Caco-2 (cell line): ENCODE measurements at places on chromosomes 2 and 18.

GRCh38 chr2:8219631-8220355 lies 462.1 kb upstream of the ID2 start:
- DNase-seq: no peak

GRCh38 chr18:78992041-78993011 lies 12.7 kb downstream of the SALL3 start:
- no peak for DNase-seq

GRCh38 chr2:24334245-24334633 lies 26.1 kb downstream of the ITSN2 start:
- no peak for DNase-seq

DNA sequence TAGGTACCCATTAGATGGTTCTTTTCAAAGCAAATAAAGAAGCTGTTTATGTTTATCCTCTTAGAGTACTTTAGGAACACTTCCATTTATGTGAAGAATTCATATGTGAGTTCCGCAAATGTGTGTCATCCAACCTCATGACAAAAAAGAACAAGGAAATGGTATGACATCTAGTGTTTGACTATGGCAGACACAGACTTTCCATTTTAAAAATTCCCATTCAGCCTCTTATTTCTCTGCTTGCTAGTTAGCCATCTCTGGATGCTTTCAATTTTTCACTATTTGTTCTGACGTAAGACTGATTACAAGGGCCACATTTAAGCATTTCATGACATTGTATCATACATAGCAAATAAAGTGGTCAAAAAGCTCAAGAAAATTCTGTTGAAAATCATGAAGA lies 103.0 kb downstream of the ZAP70 start:
- DNase-seq: no peak

GRCh38 chr2:97712693-97713295 lies 582 bp upstream of the ZAP70 start:
- no peak for DNase-seq

DNA sequence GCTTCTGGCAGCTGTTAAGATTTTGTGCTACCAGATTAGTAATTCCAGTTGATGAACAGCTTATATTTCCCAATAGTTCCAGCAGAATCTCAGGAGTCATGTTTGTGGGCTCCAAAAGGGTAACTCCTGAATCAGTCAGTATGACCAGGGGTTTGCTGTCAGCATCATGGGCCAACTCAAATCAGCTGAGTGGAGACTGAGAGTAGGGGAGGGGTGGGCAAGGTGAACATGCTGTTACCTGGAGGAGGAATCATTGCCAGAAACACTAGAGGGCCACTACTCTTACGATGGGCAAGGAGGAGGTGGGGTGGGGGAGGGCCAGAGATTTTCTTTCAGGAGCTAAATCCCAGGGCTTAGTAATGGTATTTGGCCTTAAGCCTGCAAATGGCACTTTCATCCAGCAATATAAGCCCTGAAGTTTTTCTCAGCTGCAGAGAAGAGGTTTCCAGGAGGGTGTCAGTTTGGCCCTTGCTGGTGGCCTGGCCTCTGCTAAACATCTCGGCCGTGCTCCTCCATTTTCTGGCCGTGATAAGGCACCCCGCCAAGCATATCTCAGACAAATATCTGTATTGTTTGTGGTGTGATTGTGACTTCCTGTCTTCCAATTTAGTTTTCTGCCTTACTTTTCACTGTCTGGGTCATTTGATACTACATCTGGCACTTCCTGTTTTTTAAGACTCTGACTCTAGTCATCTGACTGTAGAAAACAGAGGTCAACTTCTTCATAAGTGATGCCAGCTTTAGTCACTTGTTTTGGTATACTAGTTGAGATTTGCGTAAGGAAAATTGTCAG lies 120.5 kb upstream of the CXCR4 start:
- no peak for DNase-seq

GRCh38 chr2:12694990-12695774 lies 21.6 kb upstream of the TRIB2 start:
- DNase-seq: no peak

- no peak for DNase-seq
These were observed 5.2 kb upstream of the KCNK3 start for GRCh38 chr2:26687328-26687727.

GRCh38 chr2:169761251-169761969 lies 27.8 kb downstream of the KLHL23 start:
- DNase-seq: no peak

GRCh38 chr2:85769983-85770362 lies 16.2 kb downstream of the ATOH8 start:
- DNase-seq: no peak

DNA sequence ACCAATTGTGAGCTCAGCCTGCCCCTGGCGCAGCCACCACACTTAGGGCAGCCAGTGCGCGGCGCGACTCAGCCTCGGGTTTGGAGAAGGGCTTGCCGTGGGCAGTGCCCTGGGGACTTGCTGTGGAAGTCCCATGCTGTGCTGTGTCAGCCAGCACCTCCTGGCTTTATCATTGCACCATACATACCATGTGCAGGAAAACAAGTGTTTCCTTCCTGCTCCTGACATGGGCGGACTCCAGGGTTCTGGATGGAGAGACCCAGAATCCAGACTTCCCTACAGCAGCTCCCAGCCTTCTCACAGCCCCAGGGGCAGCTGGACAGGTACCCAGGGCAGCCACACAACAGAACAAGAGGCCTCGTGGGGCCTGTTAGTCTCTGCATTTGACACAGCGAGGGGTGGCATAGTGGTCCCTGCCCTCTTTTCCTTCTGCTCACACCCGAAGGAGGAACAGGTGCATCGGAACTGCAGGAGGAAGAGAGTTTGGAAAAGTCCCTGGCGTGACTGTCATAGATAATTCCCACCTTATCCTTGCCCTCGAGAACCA lies 54.2 kb downstream of the SDC1 start:
- DNase-seq: no peak

- DNase-seq: peak; percentile 51
These were observed 521.2 kb upstream of the POU3F3 start for GRCh38 chr2:104332731-104333130.

GRCh38 chr2:86315084-86315483 lies 22.3 kb downstream of the REEP1 start:
- no peak for DNase-seq

DNA sequence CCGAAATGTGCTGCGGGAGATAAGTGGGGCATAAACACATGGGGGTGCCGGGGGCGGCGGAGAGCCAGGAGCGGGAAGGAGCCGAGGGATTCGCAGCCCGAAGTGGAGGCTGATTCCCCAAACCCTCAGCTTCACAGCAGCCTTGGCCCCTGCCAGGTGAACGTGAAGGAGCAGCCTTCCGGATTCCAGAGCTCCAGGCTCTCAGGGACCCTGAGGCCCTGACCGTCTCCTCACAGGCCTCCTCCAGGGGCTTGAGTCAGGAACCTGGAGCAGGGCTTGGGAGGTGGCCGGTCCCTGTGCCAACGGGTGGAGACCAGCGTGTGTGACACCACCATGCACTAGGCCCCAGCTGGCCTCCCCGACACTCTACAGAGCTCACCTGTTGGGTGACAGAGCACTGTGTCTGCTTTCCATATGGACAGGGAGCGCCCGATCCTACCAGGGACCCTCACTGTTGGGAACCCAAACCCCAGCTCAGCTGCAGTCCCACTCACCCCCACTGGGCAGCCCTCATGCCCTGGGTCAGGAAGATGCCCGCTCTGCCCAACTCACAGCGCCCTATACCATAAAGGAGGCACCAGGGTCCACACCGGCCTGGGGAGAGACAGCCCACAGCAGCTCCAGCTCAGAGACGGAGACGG lies 117.6 kb upstream of the OTOS start:
- DNase-seq: no peak

DNA sequence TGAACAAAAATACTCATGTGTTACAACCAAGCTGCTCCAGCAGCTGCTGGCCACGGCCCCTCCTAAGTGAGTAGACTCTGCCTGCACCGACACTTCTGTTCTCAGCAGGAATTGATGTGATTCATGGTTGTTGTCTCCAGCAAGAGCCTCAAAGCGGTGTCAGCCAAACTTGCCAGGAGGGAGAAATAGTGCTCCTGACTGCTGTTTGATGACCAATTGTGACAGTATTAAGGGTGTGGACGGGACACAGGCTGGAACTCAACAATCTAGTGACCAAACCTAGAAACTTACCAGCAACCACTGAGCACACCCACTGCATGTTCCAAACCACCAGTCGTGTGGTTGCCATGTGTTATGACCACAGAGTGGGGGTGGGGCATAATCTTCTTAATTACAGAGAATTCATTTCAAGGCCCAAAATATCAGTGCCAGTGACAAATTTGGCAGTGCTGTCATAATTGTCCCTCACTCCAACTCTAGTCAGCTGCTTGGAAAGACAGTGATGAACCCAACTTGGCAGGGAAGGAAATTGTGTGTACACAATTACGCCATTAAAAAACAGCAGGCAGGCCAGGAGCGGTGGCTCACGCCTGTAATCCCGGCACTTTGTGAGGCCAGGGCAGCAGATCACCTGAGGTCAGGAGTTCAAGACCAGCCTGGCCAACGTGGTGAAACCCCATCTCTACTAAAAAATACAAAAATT lies 30.4 kb downstream of the FBLN7 start:
- DNase-seq: no peak

DNA sequence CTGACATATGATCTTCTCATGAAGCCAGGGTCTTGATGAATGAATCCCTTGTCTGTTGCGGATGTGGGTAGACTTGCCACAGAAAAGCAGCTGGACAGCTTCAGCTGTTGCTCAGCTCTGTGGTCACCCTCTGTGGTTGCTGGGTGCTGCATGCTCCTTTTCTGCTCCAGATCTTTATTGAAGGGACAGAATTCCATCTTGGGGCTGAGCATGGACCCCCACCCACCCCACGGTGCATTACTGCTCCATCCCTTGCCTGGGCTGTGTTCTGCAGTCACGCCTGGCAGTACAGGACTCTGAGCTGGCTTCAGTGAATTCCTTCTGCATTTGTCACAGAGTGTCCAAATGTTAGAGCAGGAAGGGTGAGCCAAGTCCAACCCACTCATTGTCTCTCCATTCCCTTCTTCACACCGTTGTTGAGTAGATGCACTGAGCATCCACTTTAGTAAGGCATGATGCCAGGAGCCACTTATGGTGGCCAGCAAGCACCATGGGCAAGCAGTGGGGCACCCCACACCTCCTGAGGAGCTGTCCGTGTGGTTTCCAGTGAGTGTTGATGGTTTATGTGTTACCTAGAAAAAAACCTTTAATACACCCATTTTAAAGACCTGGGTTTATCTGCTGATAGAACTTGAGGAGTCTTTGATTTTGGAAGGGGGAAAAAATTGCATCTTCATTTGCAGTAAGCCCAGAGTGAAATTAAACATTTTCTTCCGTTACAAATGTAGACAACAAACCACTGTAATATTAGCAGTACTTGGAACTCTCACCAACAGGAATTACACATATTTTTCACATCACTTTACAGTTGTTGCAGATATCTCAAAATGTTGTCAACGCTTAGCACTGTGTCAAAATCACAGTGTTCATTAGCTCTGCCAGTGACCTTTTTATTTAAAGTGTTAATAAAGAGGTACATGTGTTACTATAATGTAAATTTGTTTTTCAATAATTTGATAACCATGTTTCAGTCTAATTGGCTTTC lies 14.7 kb upstream of the ITGB6 start:
- no peak for DNase-seq

DNA sequence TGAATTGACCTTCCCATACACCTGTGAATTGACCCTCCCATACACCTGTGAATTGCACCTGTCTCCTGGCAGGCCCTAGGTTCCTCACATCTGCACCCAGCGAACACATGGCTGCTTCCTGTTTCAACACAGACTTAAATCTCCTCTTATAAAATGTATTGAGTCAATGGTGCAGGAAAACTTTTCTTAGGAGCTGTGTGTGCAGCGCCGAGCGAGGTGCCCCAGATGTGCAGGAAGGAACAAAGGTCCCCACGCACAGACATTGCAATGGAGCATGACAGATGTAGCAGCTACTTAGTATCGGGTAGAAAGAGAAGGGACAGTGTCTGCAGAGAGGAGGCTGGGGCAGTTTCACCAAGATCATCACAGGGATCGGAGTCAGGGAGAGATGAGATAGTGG lies 85.5 kb upstream of the PXDN start:
- DNase-seq: no peak

DNA sequence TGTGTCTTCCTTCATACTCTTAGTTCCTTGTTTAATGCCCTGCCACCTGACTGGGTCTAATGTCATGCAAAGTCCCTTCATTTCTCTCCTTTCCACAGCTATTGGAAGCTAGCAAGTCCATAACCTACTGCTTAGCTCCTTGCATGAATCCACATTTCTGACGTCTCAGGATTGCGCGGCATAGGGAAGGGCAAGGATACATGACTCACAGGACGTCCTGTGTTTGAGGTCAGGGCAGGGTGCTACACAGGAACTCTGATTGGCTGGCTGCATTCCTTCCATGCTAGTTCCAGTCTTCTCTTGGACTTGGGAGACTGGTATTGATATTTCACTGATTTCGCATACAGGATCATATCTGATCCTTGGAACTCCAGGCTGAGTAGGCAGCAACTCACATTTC lies 137.9 kb downstream of the CDH2 start:
- DNase-seq: no peak

DNA sequence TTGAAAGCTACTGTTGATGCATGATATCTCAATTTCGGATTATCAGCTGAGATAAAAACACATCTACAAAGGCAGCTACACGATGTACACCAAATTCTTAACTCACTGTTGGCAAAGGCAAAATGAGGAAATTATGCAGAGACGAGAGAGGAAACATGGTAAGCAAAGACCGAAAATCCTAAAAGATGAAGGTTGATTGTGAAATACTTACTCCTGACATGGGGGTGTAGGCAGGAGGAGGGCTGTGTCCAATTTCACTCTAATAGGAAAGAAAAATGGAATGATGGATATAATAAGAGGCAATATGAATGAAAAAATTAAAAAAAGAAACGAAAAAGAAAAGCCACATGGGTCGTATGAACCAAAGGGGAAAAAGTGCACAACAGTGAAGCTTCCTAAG lies 831.3 kb downstream of the CPS1 start:
- DNase-seq: no peak

DNA sequence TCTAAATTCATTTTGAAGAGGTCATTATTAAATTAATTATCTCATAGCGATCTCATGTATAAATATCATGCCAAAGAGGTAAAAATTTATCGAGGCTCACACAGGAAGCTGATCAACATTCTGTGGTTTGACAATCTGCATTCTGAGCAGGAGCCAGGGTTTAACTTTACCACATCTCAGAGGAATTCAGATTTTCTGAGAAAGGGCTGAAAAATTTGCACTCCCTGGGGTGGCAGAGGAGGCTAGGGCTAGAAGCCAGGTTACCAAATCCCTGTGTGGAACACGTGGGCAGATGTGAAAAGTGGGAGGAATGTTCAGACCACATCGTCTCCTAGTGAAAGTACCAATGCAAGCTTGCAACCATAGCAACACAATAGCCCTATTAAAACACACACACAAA lies 63.5 kb upstream of the CTLA4 start:
- no peak for DNase-seq
